ENCODE measurements at places on chromosomes 3 and 15.
A peak's percentile ranks its signal among the peaks of the same experiment; 100 is the strongest.

GRCh38 chr15:76829939-76830338, 75.2 kb downstream of the SCAPER start:
- no peak for DNase-seq

GRCh38 chr15:81747482-81747881, 298.3 kb downstream of the MEX3B start:
- no peak for DNase-seq

GRCh38 chr3:128107834-128108233, 15.8 kb downstream of the RUVBL1 start:
- DNase-seq = peak; percentile 63

DNA sequence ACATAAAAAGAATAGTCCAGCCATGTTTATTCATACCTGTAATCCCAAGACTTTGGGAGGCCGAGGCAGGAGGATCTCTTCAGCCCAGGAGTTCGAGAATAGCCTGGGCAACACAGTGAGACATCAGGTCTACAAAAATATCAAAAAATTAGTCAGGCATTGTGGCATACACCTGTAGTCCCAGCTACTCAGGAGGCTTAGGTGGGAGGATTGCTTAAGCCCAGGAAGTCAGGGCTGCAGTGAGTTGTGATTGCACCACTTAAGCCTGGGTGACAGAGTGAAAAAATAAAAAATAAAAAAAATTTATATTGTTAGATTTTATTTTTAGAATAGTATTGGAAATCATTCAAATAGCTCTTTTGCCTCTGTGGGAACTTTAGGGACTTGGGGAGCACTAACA, 12.8 kb upstream of the TM4SF1 start:
- no peak for DNase-seq

DNA sequence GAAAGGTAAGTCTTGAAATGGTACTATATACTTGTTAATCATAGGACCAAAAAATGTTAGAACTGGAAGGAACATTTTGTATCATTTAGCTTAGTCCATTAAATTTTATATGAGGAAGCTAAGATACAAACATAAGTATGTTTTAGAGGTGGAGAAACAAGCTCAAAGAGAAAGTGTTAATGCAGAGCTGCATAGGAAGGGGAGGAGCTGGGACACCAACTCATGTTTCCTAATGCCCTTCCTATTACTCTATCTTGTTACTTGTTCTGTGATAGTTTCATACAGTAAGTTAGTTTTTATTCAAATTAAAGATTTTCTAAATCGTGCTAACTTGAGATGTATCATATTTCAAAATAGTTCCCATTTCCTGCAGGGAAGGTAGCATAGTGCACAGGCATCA, 7.4 kb downstream of the SLC35A5 start:
- no peak for DNase-seq

DNA sequence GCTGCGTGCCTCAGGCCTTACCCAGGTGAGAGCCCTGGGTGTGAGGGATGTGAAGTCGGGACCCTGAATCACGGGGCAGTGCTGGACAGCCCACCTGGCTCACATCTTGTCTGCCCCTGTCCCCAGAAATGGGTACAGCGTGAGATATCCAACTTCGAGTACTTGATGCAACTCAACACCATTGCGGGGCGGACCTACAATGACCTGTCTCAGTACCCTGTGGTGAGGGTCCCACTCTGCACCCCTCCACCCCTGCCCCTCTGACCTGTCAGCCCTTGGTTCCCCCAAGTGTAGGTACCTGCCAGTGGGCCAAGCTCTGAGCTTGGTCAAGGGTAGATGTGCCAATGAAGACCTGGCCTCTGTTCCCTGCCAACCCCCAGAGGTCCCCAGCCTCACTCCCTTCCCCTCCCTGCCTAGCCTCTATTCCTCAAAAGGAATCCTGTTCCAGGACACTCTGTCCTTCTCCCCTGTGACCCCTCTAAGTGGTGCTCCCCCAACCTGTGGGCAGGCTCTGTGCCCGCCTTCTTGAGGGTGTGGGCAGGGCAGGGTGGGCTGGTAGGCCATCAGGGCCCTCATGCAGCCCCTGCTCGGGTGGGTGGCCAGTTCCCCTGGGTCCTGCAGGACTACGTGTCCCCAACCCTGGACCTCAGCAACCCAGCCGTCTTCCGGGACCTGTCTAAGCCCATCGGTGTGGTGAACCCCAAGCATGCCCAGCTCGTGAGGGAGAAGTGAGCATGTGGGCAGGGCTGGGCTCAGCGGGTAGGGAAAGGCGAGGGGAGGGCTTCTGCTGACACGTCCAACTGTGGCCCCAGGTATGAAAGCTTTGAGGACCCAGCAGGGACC, 25.1 kb downstream of the NBEAL2 start:
- no peak for DNase-seq

DNA sequence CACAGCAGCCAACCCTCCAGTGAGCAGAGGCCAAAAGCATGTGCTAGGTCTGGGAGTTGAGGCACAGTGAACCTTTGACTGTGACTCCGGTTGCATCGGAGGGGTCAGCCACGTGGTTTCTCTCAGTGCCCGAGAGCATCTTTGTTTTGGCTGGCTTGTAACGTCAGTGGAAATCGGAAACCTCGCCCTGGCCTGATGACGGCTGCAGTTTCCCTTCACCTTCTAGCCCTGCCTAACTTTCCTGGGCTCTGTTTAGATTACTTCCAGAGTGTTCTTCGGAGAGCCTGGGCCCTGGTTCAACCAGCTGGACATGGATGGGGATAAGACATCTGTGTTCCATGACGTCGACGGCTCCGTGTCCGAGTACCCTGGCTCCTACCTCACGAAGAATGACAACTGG, 56.6 kb downstream of the MESD start:
- no peak for DNase-seq

GRCh38 chr15:85500729-85501128, 120.3 kb downstream of the AKAP13 start:
- no peak for DNase-seq

DNA sequence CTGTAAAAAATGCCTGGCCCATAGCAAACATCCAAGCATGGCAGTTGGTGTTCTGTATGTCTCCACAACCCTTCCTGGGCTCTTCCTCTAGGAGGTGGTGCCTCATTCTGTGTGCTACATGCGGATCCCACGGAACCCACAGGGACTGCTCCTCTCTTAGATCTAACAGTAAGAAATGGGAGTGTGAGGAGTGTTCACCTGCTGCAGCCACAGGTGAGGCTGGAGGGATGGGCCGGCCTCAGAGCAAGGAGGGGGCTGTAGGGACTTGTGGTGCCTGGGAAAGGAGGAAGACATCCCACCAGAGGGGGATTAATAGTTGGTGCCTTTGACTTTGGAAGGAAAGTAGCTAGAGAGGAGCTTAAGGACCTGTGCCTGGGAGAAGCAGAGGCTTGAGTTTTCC, 22.2 kb downstream of the SEMA3G start:
- no peak for DNase-seq

DNA sequence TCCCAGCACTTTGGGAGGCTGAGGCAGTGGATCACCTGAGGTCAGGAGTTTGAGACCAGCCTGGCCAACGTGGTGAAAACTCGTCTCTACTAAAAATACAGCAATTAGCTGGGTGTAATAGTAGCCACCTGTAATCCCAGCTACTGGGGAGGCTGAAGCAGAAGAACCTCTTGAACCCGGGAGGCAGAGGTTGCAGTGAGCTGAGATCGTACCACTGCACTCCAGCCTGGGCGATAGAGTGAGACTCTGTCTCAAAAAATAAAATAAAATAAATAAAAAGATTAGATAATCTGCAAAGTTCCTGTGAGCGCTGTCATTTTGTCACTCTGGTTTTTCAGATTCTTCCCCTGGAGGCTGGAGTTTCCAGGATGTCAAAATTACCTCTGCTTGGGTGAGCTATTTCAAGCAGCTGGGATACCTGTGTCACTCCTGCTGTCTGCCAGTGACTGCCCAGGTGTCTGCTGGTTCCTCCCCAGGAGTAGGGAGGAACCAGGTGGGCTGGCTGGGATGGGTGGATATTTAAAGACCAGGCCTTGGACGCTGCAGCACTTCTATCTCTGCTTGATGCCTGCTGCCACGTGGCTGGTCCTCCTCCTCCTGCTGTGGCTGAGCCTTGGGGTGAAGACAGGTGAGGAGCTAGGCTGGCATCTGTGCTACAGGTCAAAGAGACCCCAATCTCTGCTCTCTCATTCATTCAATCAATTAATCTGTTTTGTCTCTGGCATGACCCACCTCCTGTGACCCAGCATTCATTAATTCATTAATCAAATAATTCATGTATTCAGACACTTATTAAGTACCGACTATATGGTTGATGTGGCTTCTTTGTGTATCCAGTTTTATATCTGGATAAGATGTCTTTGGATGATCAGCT, 19.5 kb upstream of the MUC20 start:
- DNase-seq = no peak

GRCh38 chr15:91981821-91982800, 128.6 kb downstream of the SLCO3A1 start:
- DNase-seq = no peak

- DNase-seq = no peak
These were observed 136.9 kb downstream of the PCCB start for GRCh38 chr3:136387031-136387430.

- DNase-seq = no peak
These were observed 51.4 kb downstream of the FLNB start for GRCh38 chr3:58059349-58060321.

DNA sequence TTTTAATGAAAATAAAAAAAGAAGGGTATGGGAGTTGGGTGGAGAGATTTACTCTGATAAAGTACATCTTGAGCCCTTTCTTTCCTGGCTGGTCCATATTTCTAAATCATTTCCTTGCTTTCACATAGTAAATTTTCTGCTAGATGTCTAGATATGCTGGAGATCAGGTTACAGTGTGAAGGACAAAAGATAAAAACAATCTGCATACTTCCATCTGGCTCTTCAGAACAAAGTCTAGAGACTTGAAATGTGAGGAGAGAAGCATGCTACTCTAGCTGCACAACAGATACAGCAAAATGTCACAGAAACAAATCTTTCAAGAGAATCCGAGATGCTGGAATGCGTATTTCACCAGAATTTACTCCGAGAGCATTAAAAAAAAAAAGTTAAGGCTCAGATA, 42.2 kb downstream of the FOXP1 start:
- DNase-seq = no peak

DNA sequence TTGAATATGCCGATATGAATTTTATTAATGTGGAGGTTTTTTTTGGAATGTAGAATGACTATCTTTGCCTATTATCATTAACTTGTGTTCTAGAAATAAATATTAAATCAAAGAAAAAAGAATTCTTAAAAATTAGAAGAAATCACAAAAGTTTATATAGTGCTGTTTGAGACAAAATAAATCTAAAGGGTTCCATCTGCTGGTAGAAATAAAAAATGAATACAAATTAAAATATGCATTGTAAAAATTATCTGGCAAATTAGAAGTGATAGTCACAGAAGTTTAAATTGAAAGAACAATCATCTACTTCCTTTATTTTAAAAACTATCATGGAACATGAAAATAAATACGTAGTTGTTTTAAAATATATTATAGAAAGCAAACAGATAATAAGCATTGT, 22.7 kb upstream of the ZBTB20 start:
- no peak for DNase-seq

- no peak for DNase-seq
These were observed 289.4 kb upstream of the TLE3 start for GRCh38 chr15:70387081-70387480.

- no peak for DNase-seq
These were observed 47.4 kb downstream of the APH1B start for GRCh38 chr15:63324770-63325169.

- no peak for DNase-seq
These were observed 409.6 kb upstream of the TBL1XR1 start for GRCh38 chr3:177606891-177607290.

- DNase-seq = no peak
These were observed 112.9 kb downstream of the CNTN4 start for GRCh38 chr3:2211568-2211967.

- no peak for DNase-seq
These were observed 1028.7 kb downstream of the NTRK3 start for GRCh38 chr15:87227846-87228245.

DNA sequence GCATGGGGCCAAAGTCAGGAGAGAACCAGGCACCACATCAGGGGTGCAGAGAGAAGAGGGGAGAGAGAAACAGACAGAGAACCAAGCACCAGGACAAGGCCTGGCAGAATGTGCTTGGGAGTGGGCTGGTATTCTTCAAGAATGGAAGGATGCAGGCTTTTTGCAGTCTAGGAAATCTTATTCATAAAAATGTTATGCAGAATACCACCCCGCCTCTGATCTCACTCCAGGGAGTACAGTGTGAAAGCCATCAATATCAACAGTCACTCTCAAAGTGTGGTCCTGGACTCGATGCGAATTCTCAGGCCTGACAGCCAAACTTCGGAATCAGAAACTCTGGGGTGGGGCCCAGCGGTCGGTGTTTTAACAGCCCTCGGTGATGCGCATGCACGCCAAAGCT, 16.9 kb downstream of the NTRK3 start:
- DNase-seq = no peak

GRCh38 chr3:171113716-171114115, 87.2 kb upstream of the SLC2A2 start:
- DNase-seq = no peak

- DNase-seq = no peak
These were observed 164.1 kb upstream of the NSMCE3 start for GRCh38 chr15:29433507-29434248.

- no peak for DNase-seq
These were observed 27.0 kb upstream of the POLG start for GRCh38 chr15:89361451-89362202.

- peak; percentile 87 for DNase-seq
These were observed 44.0 kb upstream of the SEC22A start for GRCh38 chr3:123157598-123158287.

- DNase-seq = no peak
These were observed 1037.5 kb downstream of the NAALADL2 start for GRCh38 chr3:175896655-175897054.

DNA sequence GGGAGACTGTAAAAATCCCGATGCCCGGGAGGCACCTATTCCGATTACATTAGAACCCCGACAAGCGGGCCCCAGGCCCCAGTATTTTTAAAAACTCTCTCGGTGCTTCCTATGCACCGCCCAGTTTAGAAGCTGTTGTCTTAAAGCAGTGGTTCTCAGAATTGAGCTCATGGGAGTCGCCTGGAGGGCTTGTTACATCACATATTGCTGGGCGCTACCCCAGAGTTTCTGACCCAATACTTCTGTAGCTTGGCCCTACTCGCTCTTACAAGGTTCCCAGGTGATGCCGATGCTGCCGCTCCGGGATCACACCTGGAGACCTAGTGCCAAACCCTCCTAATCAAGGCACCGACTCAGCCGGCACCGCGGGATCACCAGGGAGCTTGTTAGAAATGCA, 35.2 kb downstream of the CPN2 start:
- no peak for DNase-seq

- no peak for DNase-seq
These were observed 39.6 kb downstream of the DPH6 start for GRCh38 chr15:35506272-35506870.

GRCh38 chr3:128597900-128598299, 52.7 kb downstream of the RPN1 start:
- DNase-seq = no peak

Data from NCI-H2029 treated with DMSO at 0.1 percent for 48 hours (cell line).